K562 (cell line): ENCODE measurements at places on chromosomes 5 and 9. TPM values are rescaled to one million over a fixed set of nuclear protein-coding genes. Genes with fewer than 3 reads are reported as not detected.

Gene SVEP1
- 0.73 and 0.81 TPM in 2 replicates for total RNA-seq

Gene ISCA1
- 19.1 and 19.3 TPM in 2 replicates for total RNA-seq

- no peak overlapping the region for H3K27ac ChIP-seq
- H3K27me3 ChIP-seq, result no peaks in the 10 kb centered on the region
- no peak for DNase-seq
- no peaks in the 10 kb centered on the region for H3K36me3 ChIP-seq
These were observed 408.8 kb downstream of the YTHDC2 start for GRCh38 chr5:113922343-113922742.

Gene IRX1
- not detected in 2 replicates for total RNA-seq
